ENCODE measurements at places on chromosomes 12 and 14.

GRCh38 chr14:47675466-47676314, at the start of gene MDGA2:
TSS of gene MDGA2 (minus strand) at chr14:47675605.
- DNase-seq, result peak; percentile 91

DNA sequence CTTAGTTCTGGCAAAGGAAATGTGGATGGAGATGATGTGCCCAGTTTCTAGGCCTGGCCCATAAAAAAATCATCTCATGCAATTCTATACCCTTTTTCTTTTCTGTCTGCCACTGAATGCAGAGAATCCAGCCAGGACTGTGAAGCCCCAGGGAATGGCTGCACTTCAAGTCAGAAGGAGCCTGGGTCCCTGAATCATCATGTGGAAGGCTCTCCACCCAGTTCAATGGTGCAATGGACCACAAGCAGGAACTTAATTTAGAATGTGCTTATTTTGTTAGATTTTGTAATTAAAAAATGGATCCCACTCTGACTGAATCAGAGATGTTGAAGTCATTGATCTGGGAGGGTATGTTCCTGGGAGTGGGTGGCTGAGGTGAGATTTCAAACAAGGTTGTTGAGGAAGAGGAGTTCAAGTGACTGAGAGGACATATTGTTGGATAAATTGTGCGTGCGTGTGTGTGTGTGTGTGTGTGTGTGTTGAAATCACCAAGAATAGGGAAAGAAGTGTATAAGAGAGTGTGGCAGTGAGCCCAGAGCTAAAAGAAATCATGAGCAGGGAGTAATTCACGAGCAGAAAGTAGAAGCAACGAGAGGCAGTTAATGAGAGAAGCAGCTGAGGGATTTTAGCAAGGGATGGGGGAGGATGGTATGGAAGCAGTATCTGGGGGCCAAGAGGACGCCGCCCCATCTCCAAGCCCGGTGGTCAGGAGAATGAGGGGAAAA, 125.4 kb downstream of the TMX1 start:
- no peak for DNase-seq

DNA sequence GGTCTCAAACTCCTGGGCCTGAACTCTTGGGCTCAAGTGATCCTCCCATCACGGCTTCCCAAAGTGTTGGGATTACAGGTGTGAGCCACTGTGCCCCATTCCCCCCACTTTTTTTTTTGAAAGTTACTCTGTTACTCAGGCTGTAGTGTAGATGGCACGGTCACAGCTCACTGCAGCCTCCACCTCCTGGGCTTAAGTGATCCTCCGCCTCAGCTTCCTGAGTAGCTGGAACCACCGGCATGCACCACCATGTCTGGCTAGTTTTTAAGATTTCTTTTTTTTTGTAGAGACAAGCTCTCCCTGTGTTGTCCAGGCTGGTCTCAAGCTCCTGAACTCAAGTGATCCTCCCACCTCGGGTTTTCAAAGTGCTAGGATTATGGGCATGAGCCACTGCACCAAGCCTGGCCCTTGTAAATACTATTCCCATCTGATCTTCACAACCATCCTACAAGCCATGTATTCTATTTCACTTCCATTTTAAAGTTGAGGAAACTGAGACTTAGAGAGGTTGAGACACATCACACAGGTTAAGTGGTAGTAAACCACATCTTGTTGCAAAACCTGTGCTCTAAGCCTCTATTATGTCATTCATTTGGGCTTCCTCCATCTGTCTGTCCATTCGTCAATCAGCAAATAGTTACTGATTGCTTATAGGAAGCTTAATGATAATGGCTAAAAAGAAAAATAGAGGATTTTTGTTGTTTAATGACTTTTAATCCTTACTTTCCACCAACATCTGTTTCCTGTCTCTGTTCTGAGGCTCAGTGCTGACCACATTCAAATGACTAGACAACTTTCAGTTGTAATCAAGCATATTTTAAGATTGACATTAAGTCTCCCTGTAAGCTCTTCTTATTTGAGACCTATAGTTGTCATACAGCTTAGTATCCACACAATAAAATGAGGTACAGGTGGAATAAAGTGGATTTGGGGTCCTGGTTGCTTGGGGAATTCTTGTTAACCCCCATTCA, 9.2 kb downstream of the ASCL4 start:
- no peak for DNase-seq

- DNase-seq, result no peak
These were observed 218.3 kb upstream of the CRY1 start for GRCh38 chr12:107311682-107312081.

DNA sequence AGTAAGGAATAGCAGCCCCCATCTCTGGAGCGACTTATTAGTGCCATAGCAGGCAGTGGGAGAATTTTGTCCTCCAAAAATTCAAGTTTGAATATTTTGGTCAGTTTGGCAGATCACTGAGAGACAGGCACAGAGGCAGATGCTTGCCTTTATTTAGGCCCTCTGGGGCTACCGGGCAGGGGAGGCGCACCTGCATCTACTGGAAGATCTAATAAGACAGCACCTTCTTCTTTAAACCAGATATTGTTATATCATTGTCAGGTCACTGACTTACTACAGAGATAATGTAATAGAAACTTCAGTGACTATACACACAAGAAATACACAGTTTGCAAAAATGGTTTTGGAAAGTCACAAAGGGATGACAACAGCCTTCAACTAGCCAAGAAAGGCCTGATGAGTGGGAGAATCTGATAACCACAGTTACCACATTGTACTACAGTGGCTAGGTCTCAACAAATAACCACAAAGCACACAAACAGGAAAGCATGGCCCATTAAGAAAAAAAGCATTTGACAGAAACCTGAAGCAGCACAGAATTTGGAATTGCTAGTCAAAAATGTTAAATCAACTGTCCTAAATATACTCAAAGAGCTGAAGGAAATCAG, 56.8 kb downstream of the CDK17 start:
- DNase-seq, result no peak

All from urothelium cell line (cell line).